ENCODE measurements at places on chromosomes 5 and 9.
A peak's percentile ranks its signal among the peaks of the same experiment; 100 is the strongest.

- no peak for DNase-seq
Observed at GRCh38 chr9:20599195-20599594, 23.1 kb downstream of the MLLT3 start.

DNA sequence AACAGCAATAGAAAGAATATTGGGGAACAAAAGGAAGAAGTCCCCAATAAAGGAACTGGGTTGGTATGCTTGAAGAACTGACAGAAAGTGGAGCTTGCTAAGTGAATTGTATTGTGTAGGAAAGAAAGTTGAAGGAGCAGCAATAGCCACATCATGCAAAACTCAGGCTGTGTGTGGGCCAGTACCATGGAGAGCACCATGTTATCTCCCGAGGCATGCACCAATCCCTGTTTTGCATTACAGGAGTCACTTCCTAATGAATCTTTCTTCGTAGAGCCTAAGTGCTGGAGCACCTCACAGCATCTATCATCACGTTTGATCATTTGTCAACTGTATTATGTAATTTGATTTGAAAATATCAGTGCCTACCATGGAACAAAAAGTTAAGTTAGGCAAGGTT, 137.7 kb upstream of the NMUR2 start:
- DNase-seq, result no peak

GRCh38 chr5:73954381-73954780, 328.4 kb downstream of the ARHGEF28 start:
- DNase-seq, result no peak

DNA sequence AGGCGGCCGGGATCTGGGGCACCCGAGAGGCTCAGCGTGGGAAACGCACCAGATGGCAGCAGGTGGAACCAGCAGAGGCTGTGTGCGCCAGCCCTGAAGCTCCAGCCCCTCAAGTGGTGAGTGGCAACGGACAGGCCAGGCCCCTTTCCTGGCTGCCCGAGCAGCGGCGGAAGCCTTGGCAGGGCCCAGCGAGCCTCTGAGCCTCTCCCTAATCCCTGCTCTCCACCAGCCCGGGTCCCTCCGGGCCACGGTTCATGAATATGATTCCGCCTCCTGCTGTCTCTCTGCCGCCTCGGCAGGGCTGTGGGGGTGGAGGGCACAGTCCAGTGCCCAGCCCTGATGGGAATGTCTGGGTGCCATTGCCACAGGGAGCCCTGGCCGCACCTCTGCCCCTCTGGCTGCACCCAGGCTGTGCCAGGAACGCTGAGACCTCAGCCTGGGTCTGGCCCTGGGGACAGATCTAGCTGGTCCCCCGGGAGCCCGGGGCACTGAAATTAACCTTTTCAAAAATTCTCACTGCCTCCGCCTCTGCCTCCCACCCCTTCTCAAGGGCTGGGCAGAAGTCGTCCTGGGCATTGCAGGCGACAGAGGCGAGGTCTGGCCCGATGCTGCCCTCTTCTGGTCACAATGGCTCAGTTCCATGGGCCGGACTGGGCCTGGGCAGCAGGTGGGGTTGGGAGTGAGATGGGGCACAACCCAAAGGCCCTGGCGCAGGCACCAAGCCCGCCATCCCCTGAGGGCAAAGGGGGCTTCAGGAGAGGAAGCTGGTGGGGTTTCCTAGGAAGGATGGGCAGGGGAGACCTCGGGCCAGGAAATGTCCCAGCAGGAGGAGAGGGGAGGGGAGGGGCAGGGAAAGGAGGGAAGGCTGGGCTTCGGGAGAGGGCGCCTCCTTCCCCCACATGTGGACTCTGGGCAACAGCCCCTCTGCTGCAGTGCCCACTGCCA, 20.3 kb downstream of the CCDC187 start:
- peak; percentile 93 for DNase-seq

GRCh38 chr5:128773378-128773777, 191.9 kb upstream of the SLC27A6 start:
- DNase-seq, result no peak

GRCh38 chr9:127796225-127796813, 6.4 kb upstream of the FPGS start:
- no peak for DNase-seq

GRCh38 chr9:115412656-115413055, 294.7 kb upstream of the TNC start:
- DNase-seq, result no peak

DNA sequence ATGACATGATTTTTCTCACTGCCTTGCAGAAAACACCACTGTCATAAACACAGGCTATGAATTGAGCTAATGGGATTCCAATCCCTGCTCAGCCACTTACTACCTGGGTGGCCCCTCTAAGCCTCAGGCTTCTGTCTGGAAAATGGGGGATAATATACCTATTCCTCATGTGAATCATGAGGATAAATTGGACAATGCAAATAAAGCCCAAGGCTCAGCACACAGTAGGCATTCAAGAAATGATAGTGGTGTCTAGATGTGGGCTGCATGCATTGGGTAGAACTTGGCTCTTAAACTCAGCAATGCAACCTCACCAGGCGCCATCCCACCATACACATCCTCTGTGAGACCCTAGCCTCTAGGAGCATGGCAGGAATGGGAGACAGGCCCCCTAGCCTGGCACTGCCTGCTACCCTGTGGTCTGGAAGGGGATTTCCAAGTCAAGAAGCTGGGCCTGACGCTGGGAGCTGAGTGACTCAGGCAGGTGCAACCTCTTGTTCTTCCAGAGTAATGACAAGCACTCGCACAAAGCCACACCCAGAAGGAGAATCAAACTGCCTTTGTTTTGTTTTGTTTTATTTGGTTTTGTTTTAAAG, 2.3 kb upstream of the TNIP1 start:
- DNase-seq, result no peak

DNA sequence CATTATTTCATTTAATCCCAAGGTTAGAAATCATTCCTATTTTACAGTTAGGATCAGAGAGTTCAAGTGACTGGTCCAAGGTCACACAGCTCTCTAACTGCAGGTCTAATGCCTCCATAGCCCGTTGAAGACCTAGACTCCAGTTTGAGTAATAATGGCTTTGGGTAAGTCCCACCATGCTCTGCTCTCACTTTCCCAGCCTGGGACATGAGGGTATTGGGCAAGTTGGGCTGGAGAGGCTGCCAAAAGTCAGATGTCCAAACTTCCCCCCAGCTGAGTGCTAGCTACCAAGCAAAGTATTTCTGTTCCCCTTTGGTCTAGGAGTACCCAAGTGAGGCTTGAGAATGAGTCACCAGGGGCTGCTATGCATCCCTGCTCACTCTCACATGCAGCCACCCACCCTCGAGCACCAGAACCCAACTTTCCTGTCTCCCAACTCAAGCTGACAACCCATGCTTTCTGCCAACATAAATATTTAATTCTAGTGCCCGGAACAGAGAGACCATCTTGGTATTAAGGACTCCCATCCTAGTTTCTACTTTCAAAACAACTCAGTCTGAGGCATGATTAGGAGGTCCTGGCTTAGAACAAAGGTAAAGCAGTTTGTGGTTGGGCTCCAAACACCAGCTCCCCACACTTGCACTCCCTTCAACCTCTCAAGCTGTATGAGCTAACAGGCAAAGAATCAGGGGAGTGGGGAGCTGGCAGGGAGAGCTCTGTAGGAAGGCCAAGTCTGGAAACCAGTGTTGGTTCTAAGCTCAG, 236.5 kb upstream of the TRIM32 start:
- no peak for DNase-seq

DNA sequence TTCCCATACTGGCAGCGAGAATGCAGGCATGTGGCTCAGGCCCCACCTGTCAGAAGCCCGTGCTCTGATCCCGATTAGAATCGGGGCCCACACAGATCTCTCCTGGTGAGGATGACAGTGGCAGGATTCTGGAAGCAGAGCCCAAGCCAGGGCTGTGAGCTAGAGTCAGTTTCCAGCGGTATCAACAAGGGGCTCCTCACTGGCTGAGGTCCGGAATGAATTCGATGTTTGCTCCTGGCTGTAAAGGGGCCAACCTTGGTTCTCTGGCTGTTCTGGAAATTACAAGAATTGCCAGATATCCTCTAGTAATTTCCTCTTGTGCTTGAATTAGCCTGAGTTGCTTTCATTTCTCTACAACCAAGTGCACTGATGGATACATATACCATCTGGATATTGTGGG, 129.1 kb upstream of the SPRY4 start:
- no peak for DNase-seq

GRCh38 chr5:73152411-73153388, 20.3 kb upstream of the TMEM174 start:
- no peak for DNase-seq

DNA sequence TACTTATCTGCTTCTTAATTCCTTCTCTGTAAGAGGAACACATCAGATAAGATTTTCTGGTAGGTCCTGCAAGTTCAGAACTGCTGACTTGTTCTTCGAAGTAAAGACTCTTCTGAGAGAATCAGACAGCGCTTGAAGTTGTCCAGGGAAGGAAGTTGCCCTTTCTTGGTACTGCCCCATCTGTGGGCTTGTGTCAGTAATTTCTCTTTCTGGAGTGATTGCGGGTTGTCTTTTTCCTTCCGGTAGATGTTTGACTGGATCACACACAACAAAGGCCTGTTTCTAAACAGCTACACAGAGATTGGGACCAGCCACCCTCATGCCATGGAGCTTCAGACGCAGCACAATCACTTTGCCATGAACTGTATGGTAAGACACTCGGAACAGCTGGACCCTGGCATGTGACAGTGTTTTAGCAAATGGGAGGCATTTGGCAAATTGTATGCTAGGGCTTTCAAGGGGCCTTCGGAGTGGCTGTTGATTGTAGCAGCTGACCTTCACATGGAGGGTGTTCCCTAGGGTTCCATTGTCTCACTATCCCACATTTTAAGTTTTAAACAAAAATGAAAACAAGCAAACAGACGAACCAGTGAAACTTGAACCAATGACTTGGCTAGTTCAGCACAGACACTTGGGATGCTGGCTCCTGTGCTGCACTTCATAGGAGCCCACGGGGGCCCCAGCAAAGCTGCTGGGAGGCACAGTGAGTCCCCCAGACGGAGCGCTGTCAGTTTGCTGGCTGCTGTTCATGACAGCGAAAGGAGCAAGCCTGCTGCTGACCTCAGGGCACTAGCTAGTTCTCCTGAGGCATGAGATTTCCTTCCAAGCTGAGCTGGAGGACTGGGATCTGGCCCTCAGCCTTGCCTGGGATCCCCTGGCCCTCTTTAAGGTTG, 149.9 kb downstream of the TRIO start:
- no peak for DNase-seq

GRCh38 chr9:118236625-118237024, 532.4 kb downstream of the TLR4 start:
- no peak for DNase-seq

GRCh38 chr9:125494653-125494915, 212.4 kb downstream of the MAPKAP1 start:
- no peak for DNase-seq

GRCh38 chr5:26492906-26493459, 545.4 kb downstream of the CDH9 start:
- DNase-seq, result no peak

DNA sequence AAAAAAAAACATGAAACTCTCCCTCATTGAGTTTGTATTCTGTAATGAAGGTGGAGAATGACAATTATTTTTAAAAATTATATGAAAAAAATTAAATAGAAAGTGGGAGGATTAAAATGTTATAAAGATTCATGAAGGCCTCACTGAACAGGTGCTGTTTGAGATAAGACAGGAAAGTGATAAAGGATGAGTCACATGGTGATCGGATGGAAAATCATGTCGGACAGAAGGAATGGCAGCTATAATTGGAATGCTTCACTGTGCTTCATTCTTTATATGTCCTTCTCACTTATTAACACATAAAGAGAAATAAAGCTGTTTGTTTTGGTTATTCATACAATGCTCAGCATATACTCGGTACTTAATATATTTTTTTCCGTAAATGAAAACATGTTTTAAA, 464.5 kb upstream of the RGMB start:
- no peak for DNase-seq

DNA sequence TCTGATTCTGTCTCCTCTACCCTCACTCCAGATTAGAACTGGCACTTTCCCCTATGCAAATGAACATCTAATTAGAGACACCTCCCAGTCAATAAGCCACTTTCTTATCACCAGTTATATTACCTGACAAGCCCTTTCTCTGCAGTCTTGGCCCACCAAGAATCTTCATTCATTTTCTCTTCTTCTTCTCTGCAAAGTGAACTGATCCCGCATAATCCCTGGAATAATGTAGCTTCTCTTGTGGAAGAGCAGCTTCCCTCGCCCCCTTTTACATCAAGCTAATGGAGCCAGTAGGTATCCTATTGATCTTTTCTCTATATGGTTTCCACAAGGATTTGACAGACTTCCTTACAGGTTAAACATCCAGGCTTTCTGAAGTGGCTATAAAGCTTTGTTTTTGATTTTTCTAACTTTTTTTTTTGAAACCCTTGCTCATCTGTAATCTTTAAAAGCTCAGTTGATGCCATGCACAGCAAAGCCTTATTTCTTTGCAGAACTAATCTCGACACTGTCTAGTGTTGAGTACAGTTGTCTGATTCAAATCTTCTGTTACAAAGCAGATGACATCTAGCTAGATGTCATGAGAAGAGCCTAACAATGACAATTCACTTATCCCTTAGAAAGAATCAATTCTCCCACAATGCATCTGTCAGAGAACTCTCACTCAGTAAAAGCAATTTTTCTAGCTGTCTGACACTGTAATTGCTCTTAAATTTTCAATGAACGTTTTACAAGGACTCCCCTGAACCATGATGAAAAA, 281.4 kb downstream of the ISL1 start:
- no peak for DNase-seq

GRCh38 chr9:97527626-97528528, 26.4 kb downstream of the TMOD1 start:
- DNase-seq, result no peak

GRCh38 chr9:120855827-120856670, 13.3 kb upstream of the PSMD5 start:
- no peak for DNase-seq

DNA sequence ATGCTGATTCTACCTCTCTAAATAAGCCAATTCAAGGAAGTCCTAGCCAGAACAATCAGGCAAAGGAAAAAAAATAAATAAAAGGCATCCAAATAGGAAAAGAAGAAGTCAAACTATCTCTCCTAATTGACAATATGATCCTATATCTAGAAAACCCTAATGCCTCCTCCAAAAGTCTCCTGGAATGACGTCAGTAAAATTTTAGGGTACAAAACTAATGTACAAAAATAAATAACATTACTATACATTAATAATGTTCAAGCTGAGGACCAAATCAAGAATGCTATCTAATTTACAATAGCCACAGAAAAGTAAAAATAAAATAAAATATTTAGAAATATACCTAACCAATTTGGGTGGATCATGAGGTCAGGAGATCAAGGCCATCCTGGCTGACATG, 33.8 kb upstream of the C6 start:
- no peak for DNase-seq

GRCh38 chr9:4515958-4516375, 25.7 kb downstream of the SLC1A1 start:
- no peak for DNase-seq

DNA sequence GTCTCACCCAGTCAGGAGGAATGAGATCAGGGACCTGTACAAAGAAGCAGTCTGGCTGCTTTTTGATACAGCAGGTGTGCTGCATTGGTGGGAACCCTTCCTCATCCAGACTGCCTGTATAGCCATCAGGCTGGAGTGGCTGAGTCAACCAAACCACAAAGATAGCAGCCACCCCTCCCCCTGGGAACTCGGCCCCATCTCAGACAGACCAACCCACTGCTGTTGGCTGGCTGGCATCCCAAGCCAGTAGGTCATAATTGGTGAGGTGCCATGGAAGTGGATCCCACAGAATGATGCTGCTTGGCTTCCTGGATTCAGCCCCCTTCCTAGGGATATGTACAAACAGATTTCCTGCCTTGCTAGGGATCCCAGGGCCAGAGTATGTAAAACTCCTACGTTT, 60.9 kb downstream of the YTHDC2 start:
- DNase-seq, result no peak
